Right kidney (tissue), 9 donors: ENCODE measurements at places on chromosomes 13 and 19.

GRCh38 chr19:39512988-39513387 is 2.0 kb upstream of the SELENOV start:
- DNase-seq = no peak

DNA sequence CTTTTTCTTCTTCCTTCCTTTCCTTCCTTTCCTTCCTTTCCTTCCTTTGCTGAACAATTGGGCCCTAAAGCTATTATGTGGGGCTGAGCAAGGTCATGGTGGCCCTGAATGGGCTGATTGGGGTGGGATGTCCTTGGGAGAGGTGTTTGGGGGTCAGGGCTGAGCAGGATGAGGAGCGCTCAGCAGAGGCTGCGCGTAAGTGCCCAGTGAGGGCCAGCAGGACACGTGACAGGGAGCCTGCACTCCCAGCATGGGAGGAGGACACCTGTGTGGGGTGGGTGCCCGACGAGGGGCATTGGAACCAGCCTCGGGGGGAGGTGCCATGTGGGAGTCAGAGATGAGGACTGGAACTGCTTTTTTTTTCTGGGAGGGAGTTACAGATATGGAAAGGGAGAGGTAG is 5.4 kb upstream of the LGALS7 start:
- DNase-seq = no peak

DNA sequence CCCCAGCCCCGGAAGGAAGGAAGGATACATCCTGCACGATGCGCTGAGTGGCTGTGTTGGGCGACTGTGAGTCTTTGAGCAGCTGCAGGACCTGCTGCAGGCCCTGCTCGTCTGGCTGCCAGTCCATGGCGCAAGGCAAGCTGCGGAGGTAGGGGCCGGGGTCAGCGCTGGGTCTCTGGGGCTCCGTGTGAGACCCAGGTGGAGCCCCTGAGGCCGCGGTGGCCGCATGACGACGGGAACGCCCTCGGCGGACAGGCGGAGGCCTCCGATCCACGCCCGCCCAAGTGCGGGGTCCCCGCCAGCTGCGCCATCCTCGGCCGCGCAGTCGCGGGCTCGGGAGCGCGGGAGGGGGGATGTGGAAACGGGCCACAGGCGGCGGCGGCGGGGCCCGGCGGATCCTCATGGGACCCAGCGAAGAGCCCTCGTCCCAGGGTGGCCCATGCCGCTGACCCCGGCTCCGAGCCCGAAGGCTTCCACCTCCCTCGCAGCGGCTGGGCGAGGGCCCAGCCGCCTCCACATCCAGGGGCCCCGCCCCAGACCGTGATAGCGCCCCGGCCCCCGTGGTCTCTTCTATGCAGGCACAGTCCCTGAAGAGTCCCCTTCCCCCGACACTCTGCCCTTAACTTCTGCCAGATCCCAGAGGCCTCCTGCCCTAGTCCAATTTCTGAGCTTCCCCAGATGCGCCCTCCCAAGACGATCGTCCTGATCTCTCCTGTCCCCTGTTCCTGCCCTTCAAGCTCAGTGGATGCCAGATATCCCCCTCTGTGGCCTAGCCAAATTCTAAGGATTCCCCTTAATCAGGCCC is 2.7 kb downstream of the TNPO2 start:
- peak; percentile 64 for DNase-seq

DNA sequence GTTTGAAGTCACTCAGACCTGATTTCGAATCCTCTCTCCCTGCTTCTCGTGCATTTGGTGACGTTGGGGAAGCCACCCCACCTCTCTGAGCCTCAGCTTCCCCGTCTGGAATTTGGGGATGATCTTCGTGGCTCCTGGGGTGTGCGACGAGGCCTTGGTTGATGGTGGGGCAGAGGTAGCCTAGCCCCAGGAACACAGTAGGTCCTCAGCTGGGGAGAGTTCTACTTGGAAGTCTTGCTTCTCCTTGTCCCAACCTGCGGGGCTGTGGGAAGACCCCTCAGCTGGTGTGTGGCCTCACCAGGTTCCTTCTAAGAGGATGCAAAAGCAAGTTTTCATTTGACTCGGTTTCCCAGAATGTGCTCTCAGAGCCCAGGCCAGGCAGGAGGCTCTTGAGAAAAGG is 13.1 kb downstream of the HPN start:
- DNase-seq = no peak
